Naive thymus-derived CD4-positive, alpha-beta T cell (primary cell): ENCODE measurements at places on chromosomes 1 and 21. TPM values are rescaled to one million over a fixed set of nuclear protein-coding genes. Genes with fewer than 3 reads are reported as not detected.

AK5 gene
- 80.1 TPM for polyA plus RNA-seq

RGS1 gene
- polyA plus RNA-seq = 14.3 TPM

AGT gene
- polyA plus RNA-seq = not detected

ETNK2 gene
- polyA plus RNA-seq = 4.4 TPM

CIART gene
- polyA plus RNA-seq = 2.0 TPM

TCHH gene
- not detected for polyA plus RNA-seq

DNA sequence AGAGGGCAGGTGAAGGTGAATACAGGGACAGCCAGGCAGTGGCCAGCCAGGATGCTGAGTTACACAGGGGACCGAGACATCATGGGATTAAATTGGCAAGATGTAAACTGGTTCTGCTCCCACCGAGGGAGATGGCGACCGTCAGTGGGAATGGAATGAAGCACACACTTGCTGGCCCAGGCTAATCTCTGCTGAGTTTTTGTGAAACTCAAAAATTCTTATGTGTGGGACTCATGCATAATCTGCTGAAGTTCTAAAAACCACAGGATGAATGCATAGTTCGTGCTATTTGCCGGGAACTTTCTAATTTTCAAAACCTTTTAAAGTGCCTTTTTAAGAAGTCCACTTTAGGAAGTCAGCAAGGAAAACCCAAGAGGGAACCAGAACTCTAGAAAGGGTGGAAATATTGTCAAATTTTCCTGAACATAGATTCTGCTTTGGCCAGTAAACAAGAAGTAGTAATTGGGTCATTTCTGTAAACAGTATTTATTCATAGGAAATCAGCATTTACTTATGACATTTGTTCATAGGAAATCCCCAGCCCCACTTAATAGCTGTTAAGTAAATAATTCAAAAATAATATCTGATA lies 85.4 kb upstream of the ROR1 start:
- no peaks in the 10 kb centered on the region for H3K36me3 ChIP-seq
- no peaks in the 10 kb centered on the region for H3K4me1 ChIP-seq
- DNase-seq = no peak
- no peak overlapping the region for H3K27ac ChIP-seq
- H3K27me3 ChIP-seq = no peaks in the 10 kb centered on the region
- no peak overlapping the region for H3K4me3 ChIP-seq

- no peaks in the 10 kb centered on the region for H3K27me3 ChIP-seq
- H3K36me3 ChIP-seq = no peaks in the 10 kb centered on the region
- no peak overlapping the region for H3K4me3 ChIP-seq
- DNase-seq = no peak
- H3K27ac ChIP-seq = no peak overlapping the region
- H3K4me1 ChIP-seq = no peaks in the 10 kb centered on the region
Measured at GRCh38 chr1:54972436-54972835, 8.0 kb upstream of the TMEM61 start.

DNA sequence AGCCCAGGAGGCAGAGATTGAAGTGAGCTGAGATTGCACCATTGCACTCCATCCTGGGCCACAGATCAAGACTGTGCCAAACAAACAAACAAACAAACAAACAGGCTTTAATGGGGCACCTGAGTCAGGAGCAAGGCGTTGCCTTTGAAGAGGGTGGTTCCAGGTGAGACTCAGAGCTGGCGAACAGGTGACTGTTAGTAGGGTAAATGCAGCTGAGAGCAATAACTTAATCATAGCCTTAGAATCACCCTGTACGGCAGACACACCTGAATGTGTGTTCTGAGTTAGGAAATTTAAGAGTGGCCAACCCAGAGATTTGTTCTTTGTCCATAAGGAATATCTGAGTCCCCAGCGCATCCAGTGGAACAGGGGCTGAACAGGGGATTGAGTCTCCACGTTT lies 440.4 kb downstream of the RPS6KC1 start:
- H3K27me3 ChIP-seq = no peaks in the 10 kb centered on the region
- DNase-seq = no peak
- no peak overlapping the region for H3K27ac ChIP-seq
- H3K4me1 ChIP-seq = no peaks in the 10 kb centered on the region
- H3K4me3 ChIP-seq = no peak overlapping the region

DNA sequence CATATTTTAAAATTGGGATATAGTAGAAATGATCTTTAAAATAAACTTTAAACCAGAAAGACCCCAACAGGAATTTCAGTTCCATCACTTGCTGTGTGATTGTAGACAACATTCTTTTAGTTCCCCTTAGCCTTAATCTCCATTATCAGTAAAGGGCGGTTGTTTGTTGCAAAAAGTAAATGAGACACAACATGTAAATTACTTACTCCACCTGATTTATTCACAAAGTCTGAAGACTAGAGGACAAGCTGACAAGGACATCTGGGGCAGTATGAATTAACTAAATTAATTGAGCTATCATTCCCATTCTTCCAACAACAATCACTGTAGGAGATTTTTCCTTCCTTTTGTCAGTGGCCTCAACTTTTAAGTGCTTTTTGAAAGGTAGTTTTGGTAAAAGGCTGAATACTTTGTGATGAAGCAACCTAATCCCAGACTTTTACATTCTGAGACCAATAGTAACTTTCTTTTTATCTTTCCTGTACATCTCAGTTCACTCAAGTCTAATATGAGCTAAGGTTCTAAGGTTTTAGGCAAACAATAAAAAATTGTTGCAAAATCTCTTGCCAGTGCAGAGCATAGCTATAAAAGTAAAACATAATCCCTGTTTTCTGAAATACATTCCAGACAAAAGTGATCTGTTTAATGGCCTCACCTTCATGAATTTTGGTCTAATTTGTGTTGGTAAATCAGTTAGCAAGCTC lies 6.2 kb downstream of the SLC19A2 start:
- no peak overlapping the region for H3K4me3 ChIP-seq
- H3K4me1 ChIP-seq = no peaks in the 10 kb centered on the region
- H3K27ac ChIP-seq = no peak overlapping the region
- H3K36me3 ChIP-seq = no peaks in the 10 kb centered on the region
- no peak for DNase-seq
- H3K27me3 ChIP-seq = no peaks in the 10 kb centered on the region

DNA sequence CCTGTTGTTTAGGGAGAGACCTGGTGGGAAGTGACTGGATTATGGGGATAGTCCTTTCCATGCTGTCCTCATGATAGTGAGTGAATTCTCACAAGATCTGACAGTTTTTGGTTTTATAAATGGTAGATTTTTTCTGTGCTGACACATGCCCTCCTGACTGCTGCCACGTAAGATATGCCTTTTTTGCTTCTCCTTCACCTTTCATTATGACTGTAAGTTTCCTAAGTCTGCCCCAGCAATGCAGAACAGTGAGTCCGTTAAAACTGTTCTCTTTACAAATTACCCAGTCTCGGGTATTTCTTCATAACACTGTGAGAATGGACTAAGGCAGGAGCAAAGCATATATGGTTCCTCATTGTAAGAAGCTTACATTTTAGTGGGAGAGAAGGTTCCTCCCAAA lies 1727.2 kb downstream of the NCAM2 start:
- no peak for DNase-seq
- no peak overlapping the region for H3K27ac ChIP-seq

- H3K36me3 ChIP-seq = no peaks in the 10 kb centered on the region
- H3K4me3 ChIP-seq = no peak overlapping the region
- H3K4me1 ChIP-seq = no peaks in the 10 kb centered on the region
Measured at GRCh38 chr21:43354026-43354420, 72.9 kb downstream of the SIK1 start.
